ENCODE measurements at places on chromosomes 12 and 14.

DNA sequence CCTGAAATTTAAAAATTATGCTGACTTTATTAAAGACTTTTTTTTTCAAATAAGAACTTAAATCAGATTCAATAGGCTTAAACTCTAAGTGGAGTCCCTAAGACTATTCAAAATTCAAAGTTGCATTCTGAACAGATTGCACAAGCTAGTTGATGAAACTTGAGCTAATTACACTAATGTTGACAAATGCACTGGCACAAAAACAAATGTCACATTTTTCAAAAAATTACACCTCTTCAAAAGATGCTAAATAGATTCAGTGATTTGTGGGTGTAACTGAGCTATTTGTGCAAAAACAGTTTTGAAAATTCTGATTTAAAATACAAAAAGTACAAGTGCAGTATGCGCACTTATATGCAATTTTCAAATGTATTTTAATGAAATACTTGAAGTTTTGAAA lies 205.4 kb downstream of the RERGL start:
- no peak for DNase-seq

DNA sequence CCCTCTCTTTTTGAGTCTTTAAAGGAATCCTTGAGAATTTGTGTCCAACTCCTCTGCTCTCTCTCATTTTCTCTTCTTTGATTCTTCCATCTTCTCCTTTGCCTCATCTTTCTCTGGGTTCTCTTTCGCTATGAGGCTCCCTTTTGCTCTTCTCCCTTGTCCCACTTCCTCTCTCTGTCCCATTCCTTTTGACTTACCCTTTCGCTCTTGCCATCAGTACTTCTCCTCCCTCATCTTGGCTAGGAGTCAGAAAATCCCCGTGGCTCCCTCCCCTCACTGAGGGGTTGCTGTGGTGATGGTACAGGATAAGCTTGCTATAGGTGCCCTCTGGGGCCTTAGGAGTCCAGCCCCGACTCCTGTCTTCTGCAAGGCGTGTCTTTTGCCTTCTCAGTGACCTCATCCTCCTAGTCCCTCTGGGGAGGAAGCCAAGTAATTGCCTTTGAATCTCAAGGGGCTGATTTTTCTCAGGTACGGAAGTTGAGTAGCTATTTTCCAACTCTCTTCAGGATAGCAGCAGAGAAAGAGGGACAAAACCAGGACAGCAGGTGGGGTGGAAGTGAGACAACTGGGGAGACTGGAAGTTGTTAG lies 6.4 kb downstream of the PDE1B start:
- DNase-seq: no peak

GRCh38 chr14:32940066-32940651 lies 1.5 kb downstream of the NPAS3 start:
- no peak for DNase-seq

DNA sequence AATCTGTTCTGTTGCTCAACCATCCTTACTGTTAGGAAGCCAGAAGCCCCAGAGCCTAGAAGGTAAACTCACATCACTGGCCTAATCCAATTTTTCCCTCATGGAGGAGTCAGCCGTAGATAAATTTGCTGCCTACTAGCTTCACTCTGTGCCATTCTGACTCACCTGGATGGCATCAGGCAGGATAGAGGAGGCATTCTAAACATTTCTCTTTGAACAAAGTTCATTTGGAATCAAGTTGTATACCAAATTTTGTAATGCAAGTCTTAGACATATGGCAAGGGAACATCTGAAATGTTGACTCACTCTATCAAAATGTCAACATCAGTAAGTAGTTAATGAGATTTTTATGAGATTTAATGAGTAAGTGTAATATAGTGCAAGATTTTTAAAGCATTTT lies 13.6 kb upstream of the TBC1D30 start:
- DNase-seq: no peak

DNA sequence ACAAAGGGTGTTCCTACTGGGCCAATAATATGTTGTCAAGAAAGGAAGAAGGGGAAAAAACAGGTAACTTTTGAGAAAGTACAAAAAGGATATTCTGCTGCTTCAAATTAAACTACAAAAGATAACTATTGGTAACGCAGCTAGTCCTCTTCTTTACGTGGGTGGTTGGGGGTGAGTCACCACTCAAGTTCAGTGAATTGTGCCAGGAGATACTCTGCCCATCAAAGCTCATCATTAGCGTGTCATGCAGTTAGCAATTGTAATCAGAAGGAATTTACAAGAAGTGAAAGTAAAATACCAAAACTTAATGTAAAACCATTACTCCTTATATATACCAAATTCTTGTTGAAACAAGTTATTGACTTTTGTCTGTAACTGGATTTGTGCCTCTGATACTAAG lies 342.0 kb downstream of the NPAS3 start:
- DNase-seq: no peak

GRCh38 chr12:132245521-132246101 lies 83.8 kb downstream of the GALNT9 start:
- no peak for DNase-seq

GRCh38 chr14:100822532-100823296 lies 3.2 kb upstream of the MEG3 start:
- no peak for DNase-seq

GRCh38 chr12:79954037-79954610 lies 19.2 kb upstream of the PPP1R12A start:
- no peak for DNase-seq

GRCh38 chr12:118447181-118447580 lies 70.8 kb downstream of the SUDS3 start:
- no peak for DNase-seq

DNA sequence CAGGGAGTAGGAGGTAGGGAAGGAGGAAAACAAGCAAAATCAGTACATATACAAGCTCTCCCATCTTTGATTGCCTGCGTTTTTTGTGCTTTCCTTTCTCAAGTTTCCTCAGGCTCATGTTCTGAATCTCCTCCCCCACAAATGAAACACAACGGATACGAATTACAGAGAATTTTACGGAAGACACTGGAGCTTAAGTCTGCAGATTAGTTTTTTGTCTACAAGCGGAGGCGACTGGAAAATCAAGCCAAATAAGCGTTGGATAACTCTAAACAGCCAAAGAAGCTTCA lies 612 bp downstream of the WBP11 start:
- no peak for DNase-seq

GRCh38 chr14:102863381-102863780 lies 59.1 kb upstream of the AMN start:
- DNase-seq: no peak

DNA sequence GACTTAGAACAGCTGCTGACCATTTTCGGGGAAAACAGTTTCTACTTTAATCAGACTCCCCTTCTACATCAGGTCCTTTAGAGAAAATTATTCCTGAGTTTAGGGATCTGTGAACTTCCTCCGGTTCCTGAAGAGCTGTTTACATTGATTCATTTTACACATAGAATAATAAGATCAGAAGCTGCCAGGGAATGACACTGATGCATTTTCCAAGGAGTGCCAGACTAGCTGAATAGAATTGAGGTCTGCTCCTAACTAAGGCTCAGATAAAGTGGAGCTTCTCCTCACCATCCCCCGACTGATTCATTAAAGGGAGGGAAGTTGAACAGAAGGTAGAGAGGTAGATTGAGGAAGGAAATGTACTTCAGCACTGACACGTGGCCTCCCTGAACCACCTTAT lies 41.9 kb upstream of the PSMA6 start:
- no peak for DNase-seq

- no peak for DNase-seq
Observed at GRCh38 chr14:71539650-71540285, 392.5 kb upstream of the RGS6 start.

DNA sequence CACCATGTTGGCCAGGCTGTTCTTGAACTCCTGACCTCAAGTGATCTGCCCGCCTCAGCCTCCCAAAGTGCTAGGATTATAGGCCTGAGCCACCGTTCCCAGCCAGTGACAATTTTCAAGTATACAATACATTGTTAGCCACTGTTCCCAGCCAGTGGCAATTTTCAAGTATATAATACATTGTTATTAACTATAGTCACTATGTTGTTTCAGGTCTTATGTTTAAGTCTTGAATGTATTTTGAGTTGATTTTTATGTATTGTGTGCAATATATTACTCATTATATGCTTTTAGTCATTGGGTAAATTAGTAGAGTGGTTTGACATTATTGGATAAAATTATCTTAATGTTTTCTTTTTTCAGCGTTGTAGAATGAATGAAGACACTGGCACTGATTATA lies 13.0 kb upstream of the ZNF410 start:
- no peak for DNase-seq

GRCh38 chr14:79597566-79597965 lies 613.7 kb downstream of the DIO2 start:
- DNase-seq: no peak

DNA sequence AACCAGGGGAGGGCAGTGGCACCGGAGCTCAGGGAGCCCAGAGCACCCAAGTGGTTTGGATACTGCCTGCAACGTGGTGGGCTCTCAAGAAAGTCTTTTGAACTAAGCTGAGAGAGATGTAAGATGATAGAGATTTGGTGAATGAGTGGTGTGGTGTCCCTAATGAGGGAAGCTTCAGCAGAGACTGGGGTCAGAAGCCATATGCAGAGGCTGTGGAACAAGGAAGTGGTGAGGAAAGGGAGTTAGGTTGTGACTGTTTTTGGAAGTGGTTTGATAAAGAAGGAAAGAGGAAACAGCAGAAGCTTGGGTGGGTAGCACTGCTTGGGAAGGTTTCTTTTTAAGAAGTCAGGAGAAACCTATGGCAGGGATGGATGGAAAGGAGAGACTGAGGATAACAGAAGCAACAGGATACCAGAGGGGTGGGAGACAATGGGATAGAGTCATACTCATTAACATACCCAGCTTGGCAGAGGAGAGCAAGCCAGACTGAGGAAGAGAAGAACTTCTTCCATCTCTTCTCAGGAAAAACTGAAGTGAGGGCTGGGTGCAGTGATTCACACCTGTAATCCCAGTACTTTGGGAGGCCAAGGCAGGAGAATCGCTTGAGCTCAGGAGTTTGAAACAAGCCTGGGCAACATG lies 24.1 kb downstream of the SLC4A8 start:
- DNase-seq: no peak

GRCh38 chr12:95131589-95132340 lies 58.3 kb upstream of the NR2C1 start:
- DNase-seq: no peak

- DNase-seq: no peak
Observed at GRCh38 chr12:128551266-128551665, 272.5 kb downstream of the SLC15A4 start.

DNA sequence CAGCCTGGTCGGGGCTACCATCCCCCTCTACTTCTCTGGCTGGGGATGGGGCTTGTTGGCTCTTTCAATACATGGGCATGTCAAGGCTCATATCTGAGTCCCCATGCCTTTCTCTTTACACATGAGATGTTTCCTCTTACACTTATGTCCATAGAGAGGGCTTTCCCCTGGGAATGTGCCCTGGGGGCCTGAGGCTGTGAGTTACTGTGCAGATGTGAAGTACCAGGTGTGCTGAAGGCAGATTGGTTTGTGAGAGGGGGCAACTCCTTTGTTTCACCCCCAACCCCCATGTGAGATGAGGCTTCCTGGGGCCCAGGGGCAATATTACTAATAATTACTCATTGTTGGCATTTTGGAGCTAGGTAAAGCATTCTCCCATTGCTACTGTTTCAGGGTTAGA lies 32.8 kb downstream of the NRXN3 start:
- DNase-seq: no peak

DNA sequence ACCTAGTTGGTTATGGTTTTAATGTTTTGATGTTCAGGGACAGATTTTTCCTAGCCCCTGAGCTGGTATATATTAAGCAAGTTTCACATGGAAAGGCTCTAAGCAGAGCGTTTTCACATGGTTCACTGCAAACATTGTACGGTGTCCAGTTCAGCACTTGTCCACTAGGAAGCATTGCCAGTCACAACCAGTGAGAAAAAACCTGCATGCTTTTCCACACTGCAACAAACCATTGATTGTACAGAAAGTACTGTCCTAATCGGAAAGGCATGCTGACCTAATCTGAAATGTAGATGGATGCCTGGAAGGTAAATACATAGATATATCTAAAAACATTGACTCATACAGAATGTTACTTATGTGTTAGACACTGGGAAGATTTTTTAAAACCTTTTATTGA lies 25.0 kb upstream of the NPAS3 start:
- no peak for DNase-seq

DNA sequence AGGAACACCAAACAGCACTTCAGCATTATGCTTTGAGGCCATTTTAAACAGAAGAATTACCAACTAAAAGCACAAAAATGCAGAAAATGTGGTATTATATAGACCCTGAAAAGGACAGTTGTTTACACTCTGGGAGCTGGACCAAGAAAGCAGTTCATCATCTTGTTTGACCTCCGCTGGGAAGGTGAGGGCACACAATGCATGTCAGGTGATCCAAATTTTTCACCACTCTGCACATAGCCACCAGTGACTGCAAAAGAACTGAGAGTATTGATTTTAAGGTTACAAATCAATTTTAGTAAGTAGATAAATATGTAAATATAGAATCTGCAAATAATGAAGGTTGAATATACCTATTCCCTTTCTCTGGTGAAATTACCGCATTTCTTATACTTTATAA lies 119.6 kb downstream of the SLC16A7 start:
- DNase-seq: no peak

DNA sequence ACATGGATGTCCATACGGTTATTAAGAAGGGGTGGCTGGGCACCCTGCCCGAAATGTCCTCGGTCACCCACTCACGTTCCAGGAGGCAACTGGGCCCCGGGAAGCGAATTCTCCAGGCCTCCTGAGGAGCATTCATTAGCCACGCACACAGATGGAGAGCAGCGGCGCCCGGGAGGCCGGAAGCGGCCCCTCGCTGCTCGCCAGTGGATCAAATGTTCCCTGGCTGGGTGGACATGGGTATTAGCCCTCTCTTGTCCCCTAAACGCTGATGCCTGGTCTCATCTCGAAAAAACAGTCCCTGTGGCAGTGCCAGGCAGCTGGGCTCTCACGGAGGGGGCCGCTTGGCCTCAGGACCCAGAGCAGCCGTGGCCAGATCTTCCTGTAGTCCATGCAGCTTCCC lies 59.0 kb upstream of the DLK1 start:
- no peak for DNase-seq

GRCh38 chr12:114140576-114140975 lies 174.5 kb upstream of the RBM19 start:
- no peak for DNase-seq

DNA sequence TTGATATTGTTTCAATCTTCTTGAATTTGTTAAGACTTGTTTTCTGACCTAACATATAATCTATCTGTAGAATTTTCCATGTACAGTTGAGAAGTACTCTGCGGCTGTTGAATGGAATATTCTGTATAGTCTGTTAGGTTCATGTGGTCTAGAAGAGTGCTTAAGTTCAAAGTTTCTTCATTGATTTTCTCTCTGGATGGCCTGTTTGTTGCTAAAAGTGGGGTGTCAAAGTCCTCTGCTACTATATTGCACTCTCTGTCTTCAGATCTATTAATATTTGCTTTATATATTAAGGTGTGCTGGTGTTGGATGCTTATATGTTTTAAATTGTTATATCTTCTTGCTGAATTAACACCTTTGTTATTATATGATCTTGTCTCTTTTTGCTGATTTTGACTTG lies 290.9 kb upstream of the STXBP6 start:
- DNase-seq: no peak

DNA sequence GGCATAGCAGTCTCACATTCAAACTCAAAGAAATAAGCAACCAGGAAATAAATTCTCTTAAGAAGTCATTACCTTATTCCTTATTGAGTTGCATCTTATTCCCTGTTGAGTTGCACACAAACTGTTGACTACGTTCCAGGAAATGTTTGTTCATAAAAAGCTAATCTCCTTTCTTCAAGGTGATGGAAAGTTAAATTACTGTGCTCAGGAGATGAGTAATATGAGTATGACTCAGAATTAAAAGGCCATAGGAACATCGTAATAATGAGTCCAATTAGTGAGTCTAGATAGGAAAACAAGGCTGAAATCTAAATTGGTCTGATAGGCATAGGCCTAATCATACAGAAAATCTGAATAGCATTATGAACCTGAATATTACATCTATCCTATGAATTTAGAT lies 203.1 kb downstream of the SLC2A13 start:
- DNase-seq: no peak

Data from AG08396 (cell line).